Endothelial cell (in vitro differentiated cells): ENCODE measurements at places on chromosomes 7 and 10. TPM values are rescaled to one million over a fixed set of nuclear protein-coding genes. Genes with fewer than 3 reads are reported as not detected.
A peak's percentile ranks its signal among the peaks of the same experiment; 100 is the strongest.

NUTM2E gene
- 0.46 TPM for total RNA-seq

H2AZ2 gene
- total RNA-seq, result 157 TPM

OPALIN gene
- not detected for total RNA-seq

IQUB gene
- 0.49 TPM for total RNA-seq

GPR26 gene
- 0.05 TPM for total RNA-seq

GRCh38 chr10:115379064-115379463, 285.9 kb downstream of the ATRNL1 start:
- H3K4me3 ChIP-seq, result no peak overlapping the region
- no peaks in the 10 kb centered on the region for H3K27me3 ChIP-seq
- H3K27ac ChIP-seq, result no peak overlapping the region
- no peaks in the 10 kb centered on the region for H3K4me1 ChIP-seq
- DNase-seq, result no peak

- peaks cover 12% of the 10 kb centered on the region for H3K36me3 ChIP-seq
- peaks cover 13% of the 10 kb centered on the region for H3K27me3 ChIP-seq
- DNase-seq, result no peak
- H3K27ac ChIP-seq, result peak overlapping the region; percentile 61
- H3K4me1 ChIP-seq, result no peaks in the 10 kb centered on the region
Observed at GRCh38 chr7:44713680-44714335, 34.8 kb upstream of the ZMIZ2 start.

DNA sequence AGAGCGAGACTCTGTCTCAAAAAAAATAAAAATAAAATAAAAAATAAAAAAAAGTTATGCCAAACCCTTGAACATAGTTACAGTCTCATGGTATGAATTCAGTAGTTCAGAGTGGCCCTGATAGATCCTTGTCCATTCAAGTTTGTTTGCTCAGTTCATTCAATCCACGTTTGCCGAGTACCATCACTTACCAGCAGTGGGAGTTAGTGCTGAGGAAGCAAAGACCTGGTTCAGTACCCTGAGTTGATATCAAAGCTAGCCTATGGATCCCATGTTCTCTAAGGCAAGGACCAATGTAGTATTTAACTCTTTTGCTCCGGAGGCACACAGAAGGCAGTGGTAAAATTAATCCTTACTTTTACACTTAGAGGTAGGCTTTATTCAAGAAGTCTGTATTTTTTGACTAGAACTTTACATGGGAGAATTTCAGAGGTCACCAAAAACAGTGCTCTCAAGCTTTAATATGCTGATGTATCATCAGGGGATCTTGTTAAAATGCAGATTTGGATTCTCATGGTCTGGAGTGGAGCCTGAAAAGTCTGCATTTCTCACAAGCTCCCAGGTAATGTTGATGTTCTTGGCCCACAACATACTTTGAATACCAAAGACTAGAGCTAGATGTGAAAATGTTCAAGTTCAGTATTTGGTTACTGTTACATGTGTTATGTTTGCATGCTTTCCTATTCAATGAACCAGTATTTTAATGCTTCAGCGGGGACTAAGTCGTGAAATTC, 38.1 kb upstream of the HBP1 start:
- no peak overlapping the region for H3K4me3 ChIP-seq
- H3K27ac ChIP-seq, result no peak overlapping the region
- DNase-seq, result no peak
- peaks cover 3% of the 10 kb centered on the region for H3K27me3 ChIP-seq
- H3K4me1 ChIP-seq, result no peaks in the 10 kb centered on the region

GRCh38 chr10:131856441-131857094, 44.2 kb upstream of the PPP2R2D start:
- no peaks in the 10 kb centered on the region for H3K36me3 ChIP-seq
- no peak for DNase-seq
- H3K27me3 ChIP-seq, result peaks cover 14% of the 10 kb centered on the region
- no peak overlapping the region for H3K4me3 ChIP-seq
- H3K4me1 ChIP-seq, result no peaks in the 10 kb centered on the region

DNA sequence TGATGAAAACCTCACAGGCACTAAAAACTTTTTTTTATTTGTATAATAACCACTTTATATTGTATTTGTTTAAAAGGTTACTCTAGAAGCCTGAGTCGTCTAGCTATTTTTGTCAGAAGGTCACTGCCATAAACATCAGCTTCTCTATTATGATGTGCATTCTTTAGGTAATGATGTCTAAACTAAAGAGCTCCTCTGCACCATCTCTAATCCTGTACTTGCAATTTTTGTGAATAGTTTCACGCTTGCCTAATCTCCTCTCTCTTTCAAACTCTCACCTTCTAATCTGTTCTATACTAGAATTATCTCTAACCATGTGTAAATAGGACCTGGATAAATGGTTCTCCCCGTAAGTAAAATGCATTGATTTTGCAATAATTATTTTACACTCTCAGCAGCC, 10.5 kb upstream of the CHUK start:
- H3K27ac ChIP-seq, result no peak overlapping the region
- peaks cover 1% of the 10 kb centered on the region for H3K27me3 ChIP-seq
- no peak for DNase-seq
- H3K4me3 ChIP-seq, result no peak overlapping the region

DNA sequence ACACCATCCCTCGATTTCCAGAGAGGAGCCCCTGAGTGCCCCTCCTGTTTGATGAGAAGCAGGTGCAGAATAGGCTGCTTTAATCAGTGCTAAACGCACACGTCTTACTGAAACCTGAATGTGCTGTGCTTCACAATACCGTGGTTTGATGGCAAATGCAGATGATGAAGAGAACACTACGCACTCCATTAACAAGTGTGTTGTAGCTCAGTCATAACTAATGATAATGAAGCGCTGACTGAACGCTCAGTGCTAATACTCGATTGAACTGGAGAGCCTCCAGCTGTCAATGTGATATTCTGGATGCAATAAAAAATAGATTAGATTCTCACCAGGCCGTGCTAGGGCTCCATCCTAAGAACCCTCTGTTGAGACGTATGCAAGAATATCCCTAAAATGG, 279.7 kb upstream of the PLPP4 start:
- H3K4me3 ChIP-seq, result no peak overlapping the region
- H3K4me1 ChIP-seq, result no peaks in the 10 kb centered on the region
- no peaks in the 10 kb centered on the region for H3K36me3 ChIP-seq
- no peak overlapping the region for H3K27ac ChIP-seq

GRCh38 chr7:15494711-15495110, 67.1 kb downstream of the AGMO start:
- DNase-seq, result no peak
- H3K27ac ChIP-seq, result no peak overlapping the region
- H3K36me3 ChIP-seq, result no peaks in the 10 kb centered on the region
- no peak overlapping the region for H3K4me3 ChIP-seq
- no peaks in the 10 kb centered on the region for H3K27me3 ChIP-seq

GRCh38 chr7:155567646-155568332, 21.4 kb upstream of the CNPY1 start:
- no peak overlapping the region for H3K4me3 ChIP-seq
- peak overlapping the region; percentile 80 for H3K27ac ChIP-seq
- peaks cover 2% of the 10 kb centered on the region for H3K27me3 ChIP-seq
- peak; percentile 31 for DNase-seq
- peaks cover 7% of the 10 kb centered on the region for H3K4me1 ChIP-seq

DNA sequence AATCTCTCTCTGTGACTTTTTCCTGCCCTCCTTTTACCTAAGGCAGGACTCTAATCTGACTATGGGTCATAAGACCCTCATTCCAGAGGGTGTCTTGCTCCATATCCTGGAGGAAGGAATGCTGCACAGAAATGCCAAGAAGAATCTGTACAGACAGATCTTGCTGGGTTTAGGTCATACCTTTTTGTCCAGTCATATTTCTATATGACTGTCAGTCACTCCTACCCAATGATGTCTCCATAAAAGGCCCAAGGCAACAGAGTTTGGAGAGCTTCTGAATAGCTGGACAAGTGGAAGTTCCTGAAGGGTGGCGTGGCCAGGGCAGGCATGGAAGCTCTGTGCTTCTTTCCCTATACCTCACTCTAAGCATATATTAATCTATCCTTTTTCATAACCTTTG, 47.5 kb downstream of the FEZF1 start:
- no peak for DNase-seq
- no peaks in the 10 kb centered on the region for H3K27me3 ChIP-seq
- no peak overlapping the region for H3K4me3 ChIP-seq

DNA sequence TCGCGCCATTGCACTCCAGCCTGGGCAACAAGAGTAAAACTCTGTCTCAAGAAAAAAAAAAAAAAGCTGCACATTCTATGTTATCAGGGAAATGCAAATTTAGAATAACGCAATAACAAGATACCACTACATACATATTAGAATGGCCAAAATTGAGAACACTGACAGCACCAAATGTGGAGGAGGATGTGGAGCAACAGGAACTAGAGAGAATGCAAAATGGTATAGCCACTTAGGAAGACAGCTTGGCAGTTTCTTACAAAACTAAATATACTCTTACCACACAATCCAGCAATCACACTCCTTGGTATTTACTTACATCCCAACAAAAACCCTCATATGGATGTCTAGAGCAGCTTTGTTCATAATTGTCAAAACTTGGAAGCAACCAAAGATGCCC, 76.8 kb downstream of the ALOX5 start:
- H3K4me1 ChIP-seq, result peaks cover 5% of the 10 kb centered on the region
- H3K36me3 ChIP-seq, result peaks cover 13% of the 10 kb centered on the region
- no peak overlapping the region for H3K27ac ChIP-seq
- H3K27me3 ChIP-seq, result peaks cover 2% of the 10 kb centered on the region
- no peak overlapping the region for H3K4me3 ChIP-seq

GRCh38 chr10:51034769-51035168, 39.5 kb upstream of the PRKG1 start:
- H3K4me1 ChIP-seq, result no peaks in the 10 kb centered on the region
- H3K27me3 ChIP-seq, result no peaks in the 10 kb centered on the region
- DNase-seq, result no peak
- no peak overlapping the region for H3K4me3 ChIP-seq

DNA sequence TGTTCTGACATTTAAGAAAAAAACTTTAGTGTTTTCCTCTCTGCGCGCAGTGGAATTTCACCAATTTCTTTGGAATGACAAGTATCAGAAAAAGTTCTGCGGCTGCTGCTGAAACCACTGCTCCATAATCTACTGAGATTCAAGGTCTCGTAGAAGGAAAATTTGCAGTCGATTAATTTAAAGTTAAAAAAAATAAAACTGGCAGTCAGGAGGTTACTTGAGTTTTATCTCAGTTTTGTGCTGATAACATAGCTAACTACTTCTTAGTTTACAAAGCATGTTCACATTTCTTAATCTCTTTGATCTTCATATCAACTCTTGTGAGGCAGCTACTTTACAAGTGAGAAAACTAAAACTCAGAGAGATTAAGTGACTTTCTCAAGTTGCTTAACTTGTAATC, 18.2 kb upstream of the CALD1 start:
- peaks cover 8% of the 10 kb centered on the region for H3K27me3 ChIP-seq
- H3K27ac ChIP-seq, result no peak overlapping the region
- DNase-seq, result no peak
- no peaks in the 10 kb centered on the region for H3K36me3 ChIP-seq
- no peak overlapping the region for H3K4me3 ChIP-seq

- H3K4me3 ChIP-seq, result no peak overlapping the region
- no peak overlapping the region for H3K27ac ChIP-seq
- H3K4me1 ChIP-seq, result peaks cover 11% of the 10 kb centered on the region
- DNase-seq, result no peak
Observed at GRCh38 chr7:101255796-101256195, 10.9 kb upstream of the FIS1 start.
